ENCODE measurements at places on chromosomes 16 and 17. TPM values are rescaled to one million over a fixed set of nuclear protein-coding genes. Genes with fewer than 3 reads are reported as not detected.

Gene SRCAP
- 59.3 TPM for total RNA-seq

Gene CYGB
- total RNA-seq: 23.5 TPM

Gene NKD1
- total RNA-seq: 37.1 TPM

Gene CCL18
- 13.3 TPM for total RNA-seq

Gene TCAP
- 1.4 TPM for total RNA-seq

Gene KRTAP3-2
- not detected for total RNA-seq

- no peaks in the 10 kb centered on the region for H3K27me3 ChIP-seq
- H3K4me3 ChIP-seq: no peak overlapping the region
- no peaks in the 10 kb centered on the region for H3K4me1 ChIP-seq
- peaks cover 7% of the 10 kb centered on the region for H3K36me3 ChIP-seq
These were observed 10.5 kb downstream of the DBNDD1 start for GRCh38 chr16:90008708-90009145.

Gene PRAC1
- not detected for total RNA-seq

DNA sequence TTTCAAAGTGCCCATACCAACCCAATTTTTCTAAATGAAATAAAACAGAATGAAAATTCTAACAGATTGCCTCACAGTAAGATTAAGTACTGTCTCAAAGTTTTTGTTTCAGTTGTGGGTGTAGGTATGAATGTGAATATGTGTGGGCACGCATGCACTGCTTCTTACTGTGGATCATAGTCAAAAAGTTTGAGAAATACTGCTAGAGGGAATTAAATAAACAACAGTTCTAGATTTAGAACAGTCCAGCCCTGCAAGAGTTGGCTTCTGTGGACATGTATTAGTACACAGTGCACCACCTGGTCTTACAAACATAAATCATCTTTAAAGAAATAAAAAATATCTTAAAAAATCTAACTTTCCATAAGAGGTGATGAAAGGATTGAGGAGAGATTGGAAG, 8.4 kb downstream of the ZNF652 start:
- peaks cover 60% of the 10 kb centered on the region for H3K4me1 ChIP-seq
- H3K36me3 ChIP-seq: no peaks in the 10 kb centered on the region
- DNase-seq: no peak
- no peak overlapping the region for H3K27ac ChIP-seq

Gene FNDC8
- not detected for total RNA-seq

Measured in esophagus muscularis mucosa (tissue), 4 donors.